ENCODE measurements at places on chromosomes 3 and 15.

GRCh38 chr3:53191836-53192480 lies 30.9 kb downstream of the PRKCD start:
- no peak for DNase-seq

DNA sequence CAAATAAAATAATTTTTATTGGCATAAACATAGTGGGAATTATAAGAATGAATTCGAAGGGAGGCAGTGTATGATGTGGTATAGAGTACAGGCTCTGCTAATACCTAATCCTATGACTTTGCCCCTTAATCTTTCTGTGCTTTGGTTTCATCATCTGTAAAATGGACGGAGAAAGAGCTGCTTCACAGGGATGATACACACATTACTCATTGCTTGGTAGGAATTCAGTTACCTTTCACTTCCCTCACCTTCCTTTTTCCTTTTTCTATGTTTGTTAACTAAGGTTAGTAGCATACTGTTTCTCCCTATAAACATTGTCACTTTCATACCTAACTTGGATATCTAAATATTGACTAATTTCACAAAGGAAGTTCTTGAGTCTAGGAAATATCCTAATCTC lies 36.2 kb downstream of the LEKR1 start:
- DNase-seq, result no peak

GRCh38 chr15:45795440-45796069 lies 160.7 kb downstream of the SQOR start:
- no peak for DNase-seq

GRCh38 chr3:150736316-150736719 lies 26.7 kb downstream of the SIAH2 start:
- DNase-seq, result no peak

GRCh38 chr3:133264920-133265319 lies 134.9 kb upstream of the BFSP2 start:
- DNase-seq, result no peak

GRCh38 chr15:29040370-29040751 lies 154.6 kb downstream of the APBA2 start:
- no peak for DNase-seq

DNA sequence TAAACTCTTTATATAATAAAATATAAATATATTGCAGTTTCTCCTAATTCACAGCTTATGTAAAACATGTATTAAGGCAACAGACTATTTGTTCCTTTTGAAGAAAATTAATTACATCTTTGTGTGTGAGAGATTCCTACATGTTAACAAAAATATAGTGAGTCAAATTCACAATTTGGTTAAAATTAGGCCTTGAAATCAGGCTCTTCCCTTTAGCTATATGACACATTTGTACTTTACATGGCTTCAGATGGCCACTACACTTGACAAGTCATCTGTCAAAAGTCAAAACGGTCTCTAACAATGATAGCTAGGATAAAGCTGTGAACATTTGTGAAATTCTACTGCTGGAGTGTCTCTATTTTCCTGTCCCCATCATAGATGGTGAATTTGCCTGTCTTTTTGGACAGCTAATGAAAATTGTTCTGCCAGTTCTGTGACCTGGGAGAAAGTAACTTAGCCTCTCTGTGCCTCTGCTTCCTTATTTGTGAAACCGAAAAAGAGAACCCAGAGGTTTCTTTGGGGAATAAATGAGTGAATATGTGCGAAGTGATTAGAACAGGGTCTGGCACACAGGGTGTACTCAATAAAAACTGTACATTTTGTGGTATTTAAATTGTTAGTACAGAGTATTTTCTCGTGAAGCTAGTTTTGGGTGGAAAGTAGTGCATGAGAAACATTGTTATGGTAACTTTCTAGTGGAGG lies 23.6 kb downstream of the TM4SF4 start:
- DNase-seq, result no peak

GRCh38 chr15:77023576-77024272 lies 28.8 kb downstream of the PSTPIP1 start:
- DNase-seq, result no peak

- DNase-seq, result no peak
Observed at GRCh38 chr3:58022490-58022889, 14.3 kb downstream of the FLNB start.

DNA sequence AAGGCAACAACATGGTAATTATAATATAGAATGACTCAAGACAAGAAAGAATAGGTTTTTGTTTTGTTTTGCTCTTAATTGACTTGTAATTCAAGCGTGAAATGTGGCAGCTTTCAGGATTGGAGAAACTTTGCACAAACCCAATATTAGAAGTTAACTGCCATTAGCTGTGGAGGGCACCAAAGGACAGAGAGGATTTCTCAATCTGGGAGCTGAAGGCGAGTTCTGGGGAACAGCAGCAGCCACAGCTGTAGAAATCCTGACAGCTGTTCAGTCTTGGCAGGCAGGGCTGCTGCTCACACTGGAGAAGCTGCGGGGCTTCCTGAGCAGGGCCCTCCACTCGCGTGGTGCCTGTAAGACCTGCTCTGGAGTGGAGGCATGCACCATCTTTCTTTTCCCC lies 182.2 kb upstream of the IL12A start:
- no peak for DNase-seq

DNA sequence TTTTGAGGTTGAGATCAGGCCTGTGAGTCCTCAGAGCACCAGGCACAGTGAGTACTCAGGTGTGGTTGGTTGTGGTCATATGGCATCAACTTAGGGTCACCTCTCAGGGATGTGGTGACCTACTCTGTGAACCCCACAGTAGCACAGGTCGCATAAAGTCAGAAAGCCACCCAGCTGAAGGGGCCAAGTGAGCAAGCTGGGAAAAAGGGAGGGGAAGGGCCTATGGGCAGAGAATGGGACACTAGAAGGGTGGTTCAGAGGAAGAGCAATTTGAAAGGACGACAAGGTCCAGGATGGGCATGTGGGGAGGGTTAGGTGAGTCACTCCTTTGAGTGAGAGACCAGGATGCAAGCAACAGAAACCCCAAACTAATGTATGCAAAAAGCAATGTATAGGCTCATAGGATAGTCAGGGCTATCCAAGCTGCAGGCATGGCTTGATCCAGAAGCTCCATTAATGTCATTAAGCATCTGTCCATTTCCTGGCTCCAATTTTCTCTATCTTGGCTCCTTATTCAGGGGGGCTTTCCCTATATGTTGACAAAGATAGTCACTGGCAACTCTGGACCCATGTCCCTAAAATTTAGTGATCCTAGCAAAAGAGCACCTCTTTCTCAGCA lies 33.5 kb downstream of the HMCES start:
- no peak for DNase-seq

GRCh38 chr3:132183811-132184210 lies 133.4 kb upstream of the ACP3 start:
- no peak for DNase-seq

All from CD4-positive, alpha-beta T cell treated with Interleukin-21 for 1 hour (primary cell).